ENCODE measurements at places on chromosomes 2 and 18.

- no peak for DNase-seq
Observed at GRCh38 chr2:46676198-46676597, 196.8 kb downstream of the TMEM247 start.

- DNase-seq, result no peak
Observed at GRCh38 chr18:7805880-7806279, 238.8 kb downstream of the PTPRM start.

DNA sequence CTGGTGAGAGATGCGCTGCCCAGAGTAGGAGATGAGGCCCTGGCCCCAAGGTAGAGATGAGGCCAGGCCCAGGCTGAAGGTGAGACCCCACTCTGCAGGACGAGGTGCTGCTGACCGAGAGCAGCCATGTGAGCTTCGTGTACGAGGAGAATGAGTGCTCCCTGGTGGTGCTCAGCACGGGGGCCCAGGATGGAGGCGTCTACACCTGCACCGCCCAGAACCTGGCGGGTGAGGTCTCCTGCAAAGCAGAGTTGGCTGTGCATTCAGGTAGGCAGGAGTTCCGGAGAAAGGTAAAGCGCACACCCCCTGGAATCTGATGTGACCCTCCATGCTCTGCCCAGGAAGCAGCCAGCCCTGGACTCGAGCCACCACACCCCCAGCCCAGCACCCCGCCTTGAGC is 21.5 kb upstream of the GMPPA start:
- DNase-seq, result no peak

GRCh38 chr2:174617718-174618117 is 20.1 kb upstream of the WIPF1 start:
- DNase-seq, result no peak

DNA sequence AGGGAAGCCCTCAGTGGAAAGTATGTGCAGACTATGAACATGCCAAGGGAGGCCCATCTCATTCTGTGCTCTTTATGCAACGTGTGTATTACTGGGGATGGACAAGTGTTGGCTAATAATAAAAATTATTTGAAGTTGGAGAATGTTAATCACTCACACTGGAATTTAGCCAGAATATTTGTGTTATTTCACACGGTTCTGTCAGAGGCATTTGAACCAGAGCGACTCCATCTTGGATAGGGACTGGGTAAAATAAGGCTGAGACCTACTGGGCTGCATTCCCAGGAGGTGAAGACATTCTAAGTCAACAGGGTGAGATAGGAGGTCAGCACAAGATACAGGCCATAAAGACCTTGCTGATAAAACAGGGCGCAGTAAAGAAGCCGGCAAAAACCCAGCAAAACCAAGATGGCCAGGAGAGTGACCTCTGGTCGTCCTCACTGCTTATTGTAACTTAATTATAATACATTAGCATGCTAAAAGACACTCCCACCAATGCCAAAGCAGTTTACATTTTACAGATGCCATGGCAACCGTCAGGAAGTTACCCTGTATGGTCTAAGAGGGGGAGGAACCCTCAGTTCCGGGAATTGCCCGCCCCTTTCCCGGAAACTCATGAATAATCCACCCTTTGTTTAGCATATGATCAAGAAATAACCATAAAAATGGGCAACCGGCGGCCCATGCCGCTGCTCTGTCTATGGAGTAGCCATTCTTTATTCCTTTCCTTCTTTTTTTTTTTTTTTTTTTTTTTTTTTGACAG is 2.6 kb upstream of the FZD5 start:
- peak; percentile 66 for DNase-seq

DNA sequence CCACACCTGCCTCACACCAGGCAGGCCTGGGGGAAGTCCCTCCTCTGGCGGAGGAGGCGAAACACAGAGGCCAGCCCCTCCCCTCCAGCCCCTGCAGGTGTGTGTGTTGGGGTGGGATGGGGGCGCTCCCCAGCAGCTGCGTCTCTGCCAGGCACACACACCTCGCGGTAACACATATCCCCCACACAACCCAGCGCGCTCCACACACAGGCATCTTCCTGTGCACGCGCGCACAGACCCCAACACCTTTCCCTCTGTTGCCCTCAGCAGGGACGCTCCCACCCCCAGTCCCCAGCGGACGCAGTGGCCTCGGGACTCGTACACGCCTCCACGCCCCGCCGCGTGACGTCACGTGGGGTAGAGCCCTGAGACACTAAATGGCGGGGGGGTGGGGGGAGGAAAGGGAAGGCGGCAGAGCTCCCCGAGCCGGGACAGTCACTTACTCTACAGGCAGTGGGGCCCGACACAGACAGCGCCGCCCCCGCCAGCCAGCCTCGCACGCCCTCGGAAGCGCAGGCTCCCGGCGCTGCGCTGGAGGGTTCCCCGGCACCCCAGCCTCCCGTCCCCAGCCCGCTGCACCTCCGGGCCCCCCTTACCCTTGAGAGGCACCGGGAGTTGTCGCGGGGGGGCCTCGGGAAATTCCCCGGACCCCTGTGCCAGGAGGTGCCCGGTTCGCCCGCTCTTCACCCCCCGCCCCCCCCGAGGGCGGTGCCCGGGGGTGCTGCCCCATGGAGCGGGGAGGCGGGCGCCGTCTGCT is at the start of gene WNT10A:
Gene WNT10A (plus strand): TSS at position 751 of the 757 bp plus-strand sequence. CDS start 144 bp downstream, outside the sequence.
- DNase-seq, result no peak

- DNase-seq, result peak; percentile 57
Observed at GRCh38 chr2:199596549-199596948, 138.8 kb upstream of the SATB2 start.

- peak; percentile 95 for DNase-seq
Observed at GRCh38 chr18:24488824-24489493, 28.5 kb downstream of the HRH4 start.

- DNase-seq, result no peak
Observed at GRCh38 chr2:47221039-47221438, 65.9 kb upstream of the STPG4 start.

- no peak for DNase-seq
Observed at GRCh38 chr2:237290261-237290660, 123.7 kb downstream of the COL6A3 start.

- no peak for DNase-seq
Observed at GRCh38 chr18:75502286-75502685, 74.8 kb upstream of the SMIM21 start.

GRCh38 chr18:49368876-49369440 is 91.5 kb downstream of the DYM start:
- no peak for DNase-seq

DNA sequence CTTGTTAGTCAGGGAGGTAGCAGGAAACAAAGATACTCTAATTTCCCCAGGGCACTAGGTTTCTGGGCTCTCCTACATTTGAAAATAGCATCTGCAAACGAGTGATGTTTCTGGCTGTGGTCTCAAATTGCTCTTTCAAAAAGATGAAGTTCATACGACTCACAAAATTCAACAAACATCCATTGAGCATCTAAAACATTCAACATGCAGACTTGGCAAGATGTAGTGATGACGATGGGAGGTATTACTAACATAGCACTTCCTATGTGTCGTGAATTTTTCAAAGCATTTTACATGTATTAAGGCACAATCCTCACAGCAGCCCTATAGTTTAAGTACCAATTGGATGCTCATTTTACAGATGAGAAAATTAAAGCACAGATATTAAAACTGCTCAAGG is 5.2 kb downstream of the CCBE1 start:
- no peak for DNase-seq

GRCh38 chr2:241659150-241659739 is 21.8 kb downstream of the ATG4B start:
- DNase-seq, result peak; percentile 62

GRCh38 chr2:28633746-28634145 is 117.9 kb upstream of the PPP1CB start:
- no peak for DNase-seq

GRCh38 chr2:70709275-70710037 is 58.5 kb downstream of the ADD2 start:
- no peak for DNase-seq

DNA sequence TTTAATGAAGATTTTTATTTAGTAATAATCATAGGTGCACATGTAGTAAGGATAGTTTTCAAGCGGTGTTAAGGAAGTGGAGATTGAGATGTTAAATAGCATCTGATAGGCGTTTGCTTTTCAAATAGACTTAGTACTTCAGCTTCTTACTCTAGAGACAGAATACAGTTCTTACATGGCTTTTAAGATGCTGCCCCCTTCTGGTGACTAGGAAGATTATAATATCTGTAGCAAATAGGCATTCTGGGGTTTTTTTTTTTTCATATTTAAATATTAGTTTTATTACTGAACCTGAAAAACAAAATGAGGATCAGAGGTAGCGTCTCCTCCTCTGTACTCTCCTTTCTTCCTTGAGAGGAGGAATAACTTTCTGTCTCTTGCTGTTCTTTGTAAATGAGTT is 100.2 kb downstream of the AGAP1 start:
- peak; percentile 46 for DNase-seq

- DNase-seq, result no peak
Observed at GRCh38 chr18:60555625-60556024, 183.1 kb upstream of the MC4R start.

GRCh38 chr2:70868970-70869369 is 33.4 kb upstream of the CD207 start:
- no peak for DNase-seq

- no peak for DNase-seq
Observed at GRCh38 chr2:108074150-108074549, 87.8 kb downstream of the SLC5A7 start.

- DNase-seq, result no peak
Observed at GRCh38 chr2:166862468-166863132, 25.7 kb upstream of the XIRP2 start.

- DNase-seq, result no peak
Observed at GRCh38 chr2:120418174-120418787, 72.3 kb downstream of the INHBB start.

GRCh38 chr2:151138507-151138906 is 123.2 kb downstream of the RBM43 start:
- no peak for DNase-seq

DNA sequence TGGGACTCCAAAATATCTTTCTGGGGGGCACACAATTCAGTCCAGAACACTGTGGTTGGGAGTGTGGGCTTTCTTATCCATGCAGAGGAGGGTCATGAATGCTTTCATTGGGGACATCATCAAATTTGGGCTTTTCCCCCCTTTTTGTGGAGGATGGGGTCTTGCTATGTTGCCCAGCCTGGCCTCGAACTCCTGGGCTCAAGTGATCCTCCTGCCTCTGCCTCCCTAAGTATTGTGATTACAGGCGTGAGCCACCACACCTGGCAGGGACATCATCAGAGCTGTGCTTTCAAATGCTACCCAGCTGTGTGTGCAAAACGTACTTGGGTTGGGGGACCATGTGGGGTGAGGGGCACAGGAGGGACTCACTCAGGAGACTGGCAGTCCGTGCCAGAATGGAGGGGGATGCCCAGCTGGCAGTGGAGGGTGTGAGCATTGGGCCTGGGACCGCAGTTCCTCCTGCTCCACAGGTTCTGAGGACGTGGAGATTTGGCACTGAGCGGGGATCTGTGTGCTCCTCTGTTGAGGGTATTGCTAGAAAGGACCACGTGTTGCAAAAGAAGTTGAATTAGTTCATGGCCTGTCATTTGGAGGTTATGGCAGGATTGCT is 24.4 kb downstream of the EMILIN2 start:
- no peak for DNase-seq

GRCh38 chr18:28767201-28767600 is 590.3 kb upstream of the CDH2 start:
- no peak for DNase-seq

- DNase-seq, result no peak
Observed at GRCh38 chr18:54086046-54086802, 138.2 kb downstream of the MBD2 start.

GRCh38 chr18:62585274-62586150 is 62.7 kb downstream of the ZCCHC2 start:
- DNase-seq, result no peak

GRCh38 chr2:134738141-134738870 is 19.5 kb upstream of the TMEM163 start:
- no peak for DNase-seq

DNA sequence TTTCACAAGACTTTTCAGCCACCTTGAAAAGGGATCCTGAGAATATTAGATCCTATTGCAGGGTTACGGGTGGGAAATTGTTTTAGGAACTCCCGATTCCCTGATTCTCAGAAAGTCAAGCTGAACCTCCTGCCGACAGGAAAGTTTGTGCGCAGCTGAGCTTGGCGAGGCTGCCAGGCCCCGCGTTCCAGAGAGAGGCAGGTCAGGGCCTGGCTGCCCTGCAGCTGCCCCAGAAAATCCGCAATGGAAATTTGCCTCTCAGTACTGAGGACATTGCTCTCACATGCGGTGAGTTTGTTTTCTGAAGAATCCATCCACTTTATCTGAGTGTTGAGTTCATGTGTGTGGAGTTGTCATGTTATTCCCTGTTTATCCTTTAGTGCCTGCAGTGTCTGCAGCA is 144.2 kb downstream of the RTP5 start:
- no peak for DNase-seq

- no peak for DNase-seq
Observed at GRCh38 chr2:228731517-228731916, 539.6 kb downstream of the PID1 start.

DNA sequence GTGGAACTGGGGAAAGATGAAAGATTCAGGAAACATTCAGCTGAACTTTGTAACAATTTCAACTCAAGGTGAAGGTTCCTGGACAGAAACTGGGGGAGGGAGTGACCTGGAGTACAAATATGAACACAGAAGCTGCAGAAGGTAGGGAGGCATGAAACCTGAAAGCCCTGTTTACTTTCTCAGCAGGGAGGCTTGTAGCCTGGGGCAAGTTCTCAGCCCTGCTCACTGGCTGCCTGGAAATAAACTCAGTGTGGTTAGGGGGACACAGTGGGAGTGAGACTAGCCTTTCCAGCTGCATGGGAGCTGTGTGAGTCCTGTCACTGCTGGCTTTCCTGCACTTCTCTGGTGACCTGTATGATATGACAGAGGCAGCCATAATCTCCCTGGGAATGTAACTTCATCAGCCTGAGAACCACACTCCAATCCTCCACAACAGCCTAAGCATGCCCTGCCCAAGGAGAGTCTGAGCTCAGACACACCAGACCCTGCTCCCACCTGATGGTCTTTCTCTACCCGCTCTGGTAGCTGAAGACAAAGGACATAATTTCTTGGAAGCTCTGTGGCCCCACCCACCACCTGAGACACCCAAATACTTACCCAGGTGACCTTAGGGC is 77.0 kb downstream of the ZSWIM2 start:
- no peak for DNase-seq

- no peak for DNase-seq
Observed at GRCh38 chr18:26804519-26804918, 61.0 kb downstream of the AQP4 start.

DNA sequence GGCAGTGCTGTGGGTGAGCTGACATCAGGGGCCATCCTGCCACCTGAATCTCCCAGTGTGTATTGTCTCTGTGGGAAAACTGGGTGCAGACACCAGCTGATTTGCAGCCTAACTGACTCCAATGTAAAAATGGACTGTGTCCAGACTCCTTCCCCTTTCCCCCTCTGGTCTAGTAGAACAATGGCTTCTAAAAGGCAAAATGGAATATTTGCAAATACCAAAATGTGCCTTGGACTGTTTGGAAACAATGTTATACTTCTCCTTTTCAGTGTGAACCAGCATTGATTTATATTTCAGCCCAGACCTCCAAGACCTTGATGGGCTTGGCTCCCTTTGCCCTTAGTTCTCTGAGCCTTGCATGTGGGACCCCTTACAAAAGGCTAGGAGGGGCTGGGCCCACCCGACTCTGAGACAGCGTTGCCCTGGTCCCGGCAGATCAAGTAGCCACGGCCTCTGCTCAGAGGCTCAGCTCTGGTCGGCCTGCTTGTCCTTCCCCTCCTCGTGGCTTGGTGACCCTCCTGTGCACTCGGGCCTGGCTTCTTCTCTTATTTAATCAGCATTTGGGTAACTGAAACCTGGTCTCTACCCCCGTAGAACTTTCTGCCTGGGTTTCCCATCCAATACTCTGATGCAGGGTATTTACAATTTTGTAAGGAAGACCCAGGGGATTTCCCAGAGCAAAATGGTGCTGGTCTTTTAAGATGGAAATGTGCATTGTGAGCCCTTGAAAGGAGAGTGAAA is 18.0 kb upstream of the ACKR3 start:
- DNase-seq, result no peak

Data from KBM-7 (cell line).